Stimulated activated naive CD8-positive, alpha-beta T cell treated with anti-CD3 and anti-CD28 coated beads, Interleukin-15, Interleukin-2, amounts not matched to agents 100 U/mL and 50 U/mL, for 24 hours (primary cell): ENCODE measurements at places on chromosomes 7 and 10.

DNA sequence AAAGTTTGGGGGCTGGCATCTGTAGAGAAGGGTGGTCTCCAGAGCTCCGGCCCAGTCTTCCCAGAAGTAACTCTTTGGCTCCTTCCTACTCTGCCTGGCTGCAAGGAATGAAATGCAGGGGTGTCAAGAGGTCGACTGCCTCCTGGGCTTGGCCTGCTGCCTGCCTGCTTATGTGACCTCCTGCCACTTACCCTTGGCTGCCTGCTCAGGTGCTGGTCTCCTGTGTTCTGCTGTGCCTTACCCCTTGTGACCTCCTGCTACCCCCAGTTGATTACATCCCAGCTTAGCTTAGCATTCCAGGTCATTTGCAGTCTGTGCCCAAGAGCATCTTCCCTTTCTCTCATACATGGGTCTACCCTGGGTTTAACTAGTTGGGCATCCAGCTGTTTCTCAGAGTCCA, 180.2 kb downstream of the PTPN20 start:
- DNase-seq, result no peak

DNA sequence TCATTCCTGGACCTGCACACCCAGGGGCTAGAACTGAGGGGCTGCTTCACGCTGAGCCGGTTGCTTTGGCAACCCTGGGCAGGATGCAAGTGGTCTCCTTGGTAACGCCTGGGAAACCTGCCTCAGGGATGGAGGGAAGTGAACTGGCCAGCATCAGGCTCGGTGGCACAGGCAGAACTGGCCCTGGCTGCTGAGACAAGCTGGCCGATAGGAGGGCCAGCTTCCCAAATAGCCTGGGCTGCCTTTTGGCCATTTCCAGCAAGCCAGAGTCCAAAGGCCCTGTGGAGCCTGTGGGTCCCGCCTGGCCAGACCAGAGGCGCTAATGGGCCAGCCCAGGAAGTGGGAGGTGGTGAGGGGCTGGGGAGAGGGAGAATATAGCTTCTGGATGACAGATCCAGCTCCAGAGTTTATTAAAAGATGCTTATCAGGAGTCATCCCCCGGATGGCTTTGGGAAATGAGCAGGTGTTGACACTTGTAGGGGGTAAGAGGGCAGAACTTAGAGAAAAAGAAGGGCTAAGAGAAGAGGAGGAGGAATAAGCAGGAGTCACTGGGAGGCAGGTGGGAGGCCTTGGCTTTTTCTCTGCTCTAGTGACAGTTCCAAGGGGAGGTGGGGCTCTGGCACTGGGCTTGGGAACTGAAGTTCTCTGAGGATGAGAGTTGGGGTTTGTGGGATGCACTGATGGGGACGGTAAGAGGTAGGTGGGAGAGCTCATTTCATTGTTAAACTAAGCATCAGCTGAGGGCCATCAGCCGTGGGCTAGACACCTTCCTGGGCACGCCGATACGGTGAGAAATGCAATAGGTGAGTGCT, 9.6 kb downstream of the NEURL1 start:
- DNase-seq, result no peak

- DNase-seq, result no peak
These were observed 214.2 kb upstream of the GHITM start for GRCh38 chr10:83925133-83925532.

- DNase-seq, result no peak
These were observed 18.3 kb downstream of the AGAP3 start for GRCh38 chr7:151104411-151105235.

- no peak for DNase-seq
These were observed 762.0 kb downstream of the SORCS1 start for GRCh38 chr10:106402458-106402857.

GRCh38 chr7:4834601-4835397, 27.0 kb downstream of the PAPOLB start:
- no peak for DNase-seq

- DNase-seq, result no peak
These were observed 47.7 kb upstream of the ZNF92 start for GRCh38 chr7:65325793-65326432.

GRCh38 chr7:135920478-135920877, 56.7 kb downstream of the MTPN start:
- DNase-seq, result no peak

- DNase-seq, result no peak
These were observed 2.1 kb upstream of the NDUFB8 start for GRCh38 chr10:100531761-100532160.

- no peak for DNase-seq
These were observed 90.3 kb downstream of the TMEM168 start for GRCh38 chr7:112699725-112700513.

- DNase-seq, result peak; percentile 38
These were observed 91.5 kb downstream of the GSDME start for GRCh38 chr7:24665564-24666294.

GRCh38 chr10:100013621-100014020, 3.9 kb upstream of the DNMBP start:
- no peak for DNase-seq

- no peak for DNase-seq
These were observed 115.1 kb downstream of the C10orf105 start for GRCh38 chr10:71604324-71605018.

DNA sequence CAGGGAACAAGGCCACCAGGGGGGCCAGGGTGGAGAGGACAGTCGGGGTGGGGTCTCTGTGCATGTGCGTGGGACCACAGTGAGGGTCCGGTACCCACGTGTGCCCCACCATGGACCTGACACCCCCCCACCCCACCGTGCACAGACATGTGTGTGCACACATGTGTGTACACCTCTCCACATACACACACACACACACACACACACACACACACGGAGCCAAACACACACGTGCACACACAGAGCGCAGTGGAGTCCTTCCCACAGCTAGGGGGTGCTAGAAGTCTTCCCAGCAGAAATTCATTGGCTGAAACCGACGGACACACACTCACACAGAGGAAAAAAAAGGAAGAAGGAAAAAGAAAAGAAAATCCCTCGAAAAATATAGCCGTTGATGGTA, 42.8 kb upstream of the GNA12 start:
- peak; percentile 63 for DNase-seq

GRCh38 chr10:14625765-14626525, 148.8 kb downstream of the FAM107B start:
- DNase-seq, result no peak

DNA sequence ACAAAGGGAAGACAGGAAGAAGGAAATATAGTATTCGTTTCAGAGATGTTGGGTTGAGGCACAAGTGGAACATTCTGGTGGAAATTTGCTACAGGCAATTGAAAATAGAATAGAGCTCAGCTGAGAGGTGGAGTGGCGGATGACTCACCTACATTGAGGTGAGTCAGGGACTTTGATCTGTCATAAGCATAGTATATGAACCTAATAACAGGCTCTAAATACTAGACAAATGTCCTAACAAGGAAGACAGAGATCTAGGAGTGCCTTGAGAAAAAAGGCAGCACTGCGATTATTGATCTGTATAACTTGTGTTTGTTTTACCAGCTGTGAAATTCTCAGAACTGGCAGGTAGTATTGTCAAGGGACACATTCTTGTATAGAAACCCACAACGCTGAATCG, 907 bp upstream of the IFRD1 start:
- DNase-seq, result peak; percentile 34

DNA sequence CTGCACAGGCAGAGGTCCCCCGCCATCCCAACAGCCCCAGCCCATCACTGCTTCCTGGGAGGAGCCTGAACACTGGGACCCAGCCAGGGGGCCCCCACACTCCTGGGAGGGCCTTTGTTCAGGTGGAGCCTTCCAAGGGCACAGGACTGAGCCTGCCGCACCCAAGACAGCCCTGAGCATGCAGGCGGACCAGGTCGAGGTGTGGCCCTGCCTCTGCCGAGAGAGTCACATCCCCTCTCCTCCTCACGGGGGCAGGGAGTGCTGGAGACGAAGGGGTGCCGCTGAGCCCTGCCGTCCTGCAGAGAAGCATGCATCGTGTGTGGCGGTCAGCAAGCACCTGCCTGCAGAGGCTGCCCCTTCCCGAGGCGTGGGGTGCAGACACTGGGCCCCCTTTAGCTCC, 7.3 kb upstream of the MAFK start:
- no peak for DNase-seq

GRCh38 chr7:44122529-44122928, 819 bp downstream of the POLD2 start:
- no peak for DNase-seq

DNA sequence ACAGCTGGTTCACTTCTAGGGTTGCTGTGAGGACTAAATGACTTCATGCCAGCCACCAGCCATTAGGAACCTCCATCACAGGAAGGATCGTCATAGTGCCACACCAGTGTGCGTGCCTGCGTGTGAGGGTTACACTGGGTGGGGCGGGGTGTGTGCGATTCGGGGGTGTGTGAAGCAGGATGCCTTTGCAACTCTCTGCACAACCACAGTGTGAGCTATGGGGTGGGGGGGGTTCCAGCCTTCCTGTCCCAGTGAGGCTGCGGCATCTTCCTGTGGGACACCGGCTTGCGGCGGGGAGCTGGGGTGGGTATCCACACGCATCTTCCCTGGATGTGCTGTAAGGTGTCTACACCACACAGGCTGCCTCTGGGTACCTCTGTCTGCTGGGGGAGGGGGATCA, 6.9 kb upstream of the ELFN1 start:
- peak; percentile 0 for DNase-seq

- peak; percentile 41 for DNase-seq
These were observed 541 bp upstream of the PFKFB3 start for GRCh38 chr10:6202098-6202683.

DNA sequence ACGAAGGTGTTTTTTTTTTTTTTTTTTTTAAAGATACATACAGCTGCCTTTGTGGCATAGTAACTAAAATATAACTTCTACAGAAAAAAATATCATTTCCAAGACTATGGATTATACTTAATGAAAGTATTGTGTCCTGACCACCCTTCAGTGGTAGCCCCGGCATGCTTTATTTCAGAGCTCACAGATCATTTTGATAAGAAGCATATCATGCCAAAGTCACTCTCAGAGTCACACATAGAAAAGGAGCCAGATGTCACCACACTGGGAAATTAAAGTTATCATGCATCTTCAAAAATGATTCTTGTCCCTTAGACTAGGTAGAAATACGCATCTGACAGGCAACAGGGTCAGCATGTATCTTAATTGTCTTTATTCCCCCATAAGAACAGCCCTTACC, 3.0 kb downstream of the ADARB2 start:
- no peak for DNase-seq

- DNase-seq, result no peak
These were observed 149.2 kb downstream of the FRMD4A start for GRCh38 chr10:14181567-14181936.

DNA sequence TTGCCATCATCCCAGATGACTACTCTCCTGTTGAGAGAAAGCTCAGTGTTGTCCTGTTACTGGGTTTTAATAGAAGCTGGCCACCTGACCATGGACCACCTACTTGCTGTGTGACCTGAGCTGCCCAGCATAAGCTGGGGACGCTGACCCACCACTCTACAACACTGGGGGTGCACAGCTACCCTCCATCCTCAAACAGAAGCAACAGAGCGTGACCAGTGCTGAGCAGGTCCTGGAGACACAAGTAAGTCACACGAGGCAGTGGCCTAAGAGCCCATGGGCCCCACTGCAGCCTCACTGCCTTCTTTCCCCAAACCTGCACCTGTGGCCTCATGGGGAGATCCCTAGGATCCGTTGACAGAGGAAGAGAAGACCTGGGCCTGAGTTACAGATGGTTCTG, 198.6 kb upstream of the ADARB2 start:
- no peak for DNase-seq

DNA sequence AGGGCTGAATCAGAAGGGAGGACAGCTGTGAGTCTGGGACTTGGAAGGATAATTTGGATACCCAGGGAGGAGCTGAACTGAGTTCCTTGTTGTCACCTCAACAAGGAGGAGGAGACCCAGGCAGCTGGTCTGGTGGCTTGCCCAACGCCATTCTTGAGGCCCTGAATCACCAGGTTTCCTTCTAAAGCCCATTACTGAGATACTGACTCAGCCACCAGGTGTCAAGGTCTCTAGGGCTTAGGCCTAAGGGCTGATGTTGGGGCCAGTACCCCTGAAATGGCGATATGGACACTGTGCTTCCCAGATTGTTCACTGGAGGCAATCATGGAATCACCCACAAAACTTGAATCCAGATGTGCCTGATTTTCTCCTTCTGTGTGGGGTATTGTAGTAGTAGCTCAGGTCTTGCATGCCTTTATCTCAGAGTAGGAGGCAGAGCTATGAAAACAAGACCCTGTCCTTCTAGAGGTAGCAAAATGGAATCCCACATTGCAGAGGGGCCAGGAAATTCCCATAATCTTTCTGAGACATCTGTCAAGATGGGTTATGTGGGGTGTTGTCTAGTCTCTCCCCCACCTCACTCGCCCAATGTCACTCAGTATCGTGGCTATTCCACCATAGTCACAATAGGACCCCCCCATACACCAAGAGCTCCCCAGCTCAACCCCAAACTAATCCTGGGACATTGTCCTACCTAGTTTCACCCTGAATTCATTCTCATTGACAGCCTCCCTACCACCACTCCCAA, 1.8 kb upstream of the ATG9B start:
- DNase-seq, result no peak

DNA sequence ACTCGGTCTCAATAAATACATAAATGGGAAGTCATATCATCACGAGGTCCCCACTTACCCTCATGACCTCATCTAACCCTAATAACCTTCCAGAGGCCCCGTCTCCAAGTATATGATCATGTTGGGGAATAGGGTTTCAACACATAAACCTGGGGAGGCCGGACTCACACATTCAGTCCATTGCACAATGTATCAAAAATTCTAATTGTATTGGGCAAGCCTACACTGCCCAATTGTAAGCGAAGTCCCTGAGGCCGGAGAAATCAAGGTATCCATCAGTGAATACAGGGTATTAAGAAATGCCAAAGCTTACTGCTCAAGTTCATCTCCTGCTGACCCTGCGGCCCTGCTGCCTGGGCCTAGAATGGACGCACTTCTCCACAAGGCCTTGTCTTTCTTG, 69.6 kb downstream of the PARP12 start:
- DNase-seq, result no peak

DNA sequence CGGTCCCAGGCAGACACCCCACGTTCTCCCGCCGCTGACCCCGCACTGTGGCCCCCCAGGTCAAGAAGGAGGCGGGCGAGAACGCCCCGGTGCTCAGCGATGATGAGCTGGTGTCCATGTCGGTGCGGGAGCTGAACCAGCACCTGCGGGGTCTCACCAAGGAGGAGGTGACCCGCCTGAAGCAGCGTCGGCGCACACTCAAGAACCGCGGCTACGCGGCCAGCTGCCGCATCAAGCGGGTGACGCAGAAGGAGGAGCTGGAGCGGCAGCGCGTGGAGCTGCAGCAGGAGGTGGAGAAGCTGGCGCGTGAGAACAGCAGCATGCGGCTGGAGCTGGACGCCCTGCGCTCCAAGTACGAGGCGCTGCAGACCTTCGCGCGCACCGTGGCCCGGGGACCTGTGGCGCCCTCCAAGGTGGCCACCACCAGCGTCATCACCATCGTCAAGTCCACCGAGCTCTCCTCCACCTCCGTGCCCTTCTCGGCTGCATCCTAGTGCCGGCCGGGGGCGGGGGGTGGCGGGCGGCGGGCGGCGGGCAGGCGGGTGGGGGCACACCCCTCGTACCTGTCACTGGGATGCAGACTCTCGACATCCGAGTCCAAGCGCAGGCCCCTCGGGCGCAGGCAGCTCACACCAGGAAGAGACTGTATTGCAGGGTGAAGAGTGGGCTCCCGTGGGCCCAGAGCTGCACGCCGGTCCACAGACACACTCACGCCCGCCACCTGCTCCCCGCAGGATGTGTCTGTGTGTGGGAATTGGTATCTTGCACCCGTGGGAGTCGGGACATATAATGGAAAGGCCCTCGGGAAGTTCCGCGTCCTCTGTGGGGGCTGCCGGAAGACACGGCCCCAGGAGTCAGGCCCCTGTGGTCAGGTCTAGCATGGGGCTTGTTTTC, 9.6 kb downstream of the MAFK start:
- DNase-seq, result no peak

- DNase-seq, result no peak
These were observed 961.5 kb downstream of the PCDH15 start for GRCh38 chr10:53839440-53840039.

- DNase-seq, result no peak
These were observed 198.3 kb upstream of the ZMIZ1 start for GRCh38 chr10:78870458-78870857.
